ENCODE measurements at places on chromosomes 6 and 20.

DNA sequence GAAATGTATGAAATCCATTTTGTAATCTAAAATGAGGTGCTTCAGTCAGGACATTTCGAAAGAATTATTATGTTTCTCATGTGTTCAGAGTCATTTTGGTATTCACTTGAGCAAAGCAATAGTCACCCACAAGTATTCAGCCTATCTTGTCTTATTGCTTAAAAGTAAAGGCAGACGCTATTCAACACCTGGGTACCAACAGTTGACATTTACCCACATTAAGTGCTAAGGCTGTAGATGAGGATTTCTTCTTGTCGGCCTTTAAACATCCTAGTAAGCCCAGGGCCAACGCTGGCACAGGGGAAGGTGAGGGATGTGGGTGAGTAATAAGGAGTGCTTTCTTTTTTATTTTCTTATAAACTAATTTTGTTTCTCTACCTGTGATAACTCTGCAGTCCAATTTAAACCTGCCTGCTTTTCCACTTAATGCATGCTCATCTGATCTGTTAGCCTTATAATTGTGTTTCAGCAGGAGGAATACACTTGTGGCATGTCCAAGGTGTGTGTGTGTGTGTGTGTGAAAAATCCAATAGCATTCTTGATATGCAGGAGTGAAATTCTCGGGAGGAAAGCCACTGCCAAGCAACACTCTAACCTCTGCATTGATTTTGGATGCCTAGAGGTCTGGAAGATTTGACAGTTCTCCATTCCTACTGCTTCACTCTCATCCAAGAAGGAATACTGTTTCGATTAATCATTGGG is 252.0 kb downstream of the SOX4 start:
- DNase-seq = no peak

DNA sequence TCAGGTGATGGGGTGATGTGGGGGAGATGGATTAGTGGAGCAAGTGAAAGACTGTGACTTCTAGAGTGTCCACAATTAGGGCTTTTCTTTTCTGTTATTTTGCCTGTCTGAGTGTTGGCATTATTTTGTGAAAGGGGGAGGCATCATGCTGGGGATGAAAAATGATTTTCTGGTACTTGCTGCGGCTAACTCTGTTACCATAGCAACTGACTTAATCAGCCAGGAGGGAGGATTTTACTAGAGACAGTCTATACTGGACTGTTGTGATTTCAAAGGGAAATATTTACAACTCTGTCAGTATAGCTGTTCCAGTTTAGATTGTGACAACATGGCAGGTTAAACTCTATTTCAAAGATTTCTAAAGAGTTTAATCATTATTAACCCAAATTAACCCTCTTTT is 30.4 kb upstream of the MRAP2 start:
- no peak for DNase-seq

- no peak for DNase-seq
These were observed 27.7 kb downstream of the ALDH5A1 start for GRCh38 chr6:24522228-24523176.

DNA sequence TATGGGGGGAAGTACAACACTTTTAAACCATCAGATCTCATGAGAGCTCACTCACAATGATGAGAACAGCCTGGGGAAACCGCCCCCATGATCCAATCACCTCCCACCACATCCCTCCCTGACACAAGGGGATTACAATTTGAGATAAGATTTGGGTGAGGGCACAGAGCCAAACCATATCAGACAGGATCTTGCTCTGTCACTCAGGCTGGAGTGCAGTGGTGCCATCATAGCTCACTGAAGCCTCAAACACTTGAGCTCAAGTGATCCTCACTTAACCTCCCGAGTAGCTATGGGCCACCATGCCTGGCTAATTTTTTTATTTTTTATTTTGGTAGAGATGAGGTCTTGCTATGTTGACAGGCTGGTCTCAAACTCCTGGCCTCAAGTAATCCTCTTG is 5.1 kb upstream of the IYD start:
- DNase-seq = no peak

GRCh38 chr20:4160761-4161305 is 145.5 kb upstream of the RNF24 start:
- DNase-seq = peak; percentile 75

DNA sequence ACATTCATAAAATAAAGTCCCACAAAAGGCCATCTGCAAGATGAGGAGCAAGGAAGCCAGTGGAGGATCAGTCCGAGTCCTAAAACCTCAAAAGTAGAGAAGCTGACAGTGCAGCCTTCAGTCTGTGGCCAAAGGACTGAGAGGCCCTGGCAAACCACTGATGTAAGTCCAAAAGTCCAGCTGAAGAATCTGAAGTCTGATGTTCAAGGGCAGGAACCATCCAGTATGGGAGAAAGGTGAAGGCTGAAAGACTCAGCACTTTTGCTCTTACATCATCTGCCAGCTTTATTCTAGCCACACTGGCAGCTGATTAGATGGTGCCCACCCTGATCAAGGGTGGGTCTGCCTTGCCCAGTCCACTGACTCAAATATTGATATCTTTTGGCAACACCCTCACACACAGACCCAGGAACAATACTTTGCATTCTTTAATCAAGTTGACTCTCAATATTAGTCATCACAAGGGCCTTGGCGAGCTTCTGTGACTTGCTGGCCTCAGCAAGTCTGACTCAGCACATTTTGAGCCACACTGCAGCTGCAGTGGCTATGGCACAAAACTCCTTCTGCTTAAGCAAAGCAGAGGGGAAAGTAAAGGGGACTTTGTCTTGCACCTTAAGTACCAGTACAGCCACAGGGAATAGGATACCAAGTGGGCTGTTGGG is 1370.3 kb upstream of the CITED2 start:
- no peak for DNase-seq

DNA sequence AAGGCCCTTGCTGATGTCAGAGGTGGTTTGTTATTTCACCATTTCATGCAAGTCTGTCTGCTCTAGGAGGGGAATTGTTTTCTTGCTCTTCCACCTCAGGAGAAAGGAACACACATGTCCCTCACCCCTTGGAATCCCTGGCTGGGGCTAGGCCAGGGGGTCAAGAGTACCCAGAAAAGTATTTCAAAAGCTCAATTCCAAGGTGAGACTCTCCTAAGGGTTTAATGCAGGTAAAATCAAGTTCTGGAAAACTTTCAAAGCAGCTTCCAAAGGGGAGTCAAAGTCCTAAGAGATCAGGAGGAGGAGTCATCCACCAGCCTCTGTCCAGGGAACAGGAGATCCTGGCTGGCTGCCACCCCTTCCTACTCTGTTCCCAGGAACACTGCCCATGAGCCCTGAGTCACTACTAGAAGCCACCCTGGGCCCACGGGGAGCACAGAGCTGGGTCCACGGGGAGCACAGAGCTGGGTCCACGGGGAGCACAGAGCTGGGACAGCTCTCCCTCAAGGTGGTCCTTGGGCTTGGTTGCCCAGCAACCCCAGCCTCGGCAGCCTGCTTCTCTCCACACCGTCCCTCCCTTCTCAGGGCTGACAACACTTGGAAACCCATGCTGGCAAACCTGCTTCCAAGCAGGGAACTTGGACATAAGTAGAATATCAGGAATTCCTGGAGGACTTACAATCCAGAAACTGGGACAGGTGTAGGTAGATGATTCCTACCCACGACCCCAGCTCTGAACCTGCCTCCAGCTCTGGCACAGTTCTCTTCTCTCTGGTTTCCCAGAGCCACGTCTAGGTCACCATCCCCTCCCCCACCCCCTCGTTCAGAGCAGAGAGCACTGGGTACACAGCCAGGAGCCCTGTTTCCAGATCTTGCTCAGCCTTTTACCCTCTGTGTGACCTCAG is 35.3 kb upstream of the CDKN1A start:
- DNase-seq = peak; percentile 96

- no peak for DNase-seq
These were observed 23.5 kb downstream of the RUNX2 start for GRCh38 chr6:45351667-45352066.

DNA sequence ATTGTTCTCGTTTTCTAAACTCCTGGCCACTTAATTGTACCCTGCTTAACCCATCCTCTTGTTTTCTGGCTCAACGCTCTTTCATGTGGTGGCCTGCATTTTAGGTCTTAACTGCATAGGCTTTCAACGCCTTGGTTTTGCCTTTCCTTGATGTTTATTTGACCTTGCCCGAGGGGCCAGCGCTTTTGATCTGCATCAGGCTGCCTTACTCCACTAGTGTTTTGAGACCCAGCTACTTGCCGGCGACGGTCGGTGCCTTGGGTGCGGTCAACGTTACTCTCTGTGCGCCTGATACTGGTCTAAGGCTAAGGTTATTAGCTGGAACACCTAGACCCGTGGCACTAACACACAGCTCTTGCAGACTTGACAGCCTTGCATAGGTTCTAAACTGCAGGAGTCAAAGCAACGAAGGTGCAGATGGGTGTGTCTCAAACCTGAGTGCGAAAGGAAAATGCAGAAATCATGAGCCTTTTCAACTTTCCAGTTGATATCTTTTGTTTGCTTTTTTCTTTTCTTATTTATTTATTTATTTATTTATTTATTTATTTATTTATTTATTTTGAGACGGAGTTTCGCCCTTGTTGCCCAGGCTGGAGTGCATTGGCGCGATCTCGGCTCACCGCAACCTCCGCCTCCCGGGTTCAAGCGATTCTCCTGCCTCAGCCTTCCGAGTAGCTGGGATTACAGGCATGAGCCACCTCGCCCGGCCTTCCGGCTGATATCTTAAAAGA is 138.8 kb downstream of the HFE start:
- no peak for DNase-seq

DNA sequence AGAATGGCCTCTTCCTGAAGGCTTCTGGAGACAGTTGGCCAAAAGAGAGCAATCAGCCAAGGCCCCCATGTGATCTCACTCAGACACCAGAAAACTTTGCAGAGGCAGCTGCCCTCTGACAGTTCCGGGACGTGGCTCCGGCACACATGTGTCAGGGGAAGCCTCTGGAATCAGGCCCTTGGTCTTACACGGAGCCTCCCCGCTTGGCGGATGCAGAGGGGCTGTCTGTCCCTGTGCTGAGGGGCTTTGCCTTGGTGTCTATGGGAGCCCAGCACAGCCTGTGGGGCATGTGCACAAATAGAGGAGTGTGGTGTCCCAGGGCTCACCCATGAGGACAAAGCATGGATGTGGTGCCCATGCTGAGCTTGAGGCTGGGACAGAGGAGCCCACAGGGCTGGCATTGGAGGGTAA is 13.8 kb downstream of the SIGLEC1 start:
- DNase-seq = no peak

DNA sequence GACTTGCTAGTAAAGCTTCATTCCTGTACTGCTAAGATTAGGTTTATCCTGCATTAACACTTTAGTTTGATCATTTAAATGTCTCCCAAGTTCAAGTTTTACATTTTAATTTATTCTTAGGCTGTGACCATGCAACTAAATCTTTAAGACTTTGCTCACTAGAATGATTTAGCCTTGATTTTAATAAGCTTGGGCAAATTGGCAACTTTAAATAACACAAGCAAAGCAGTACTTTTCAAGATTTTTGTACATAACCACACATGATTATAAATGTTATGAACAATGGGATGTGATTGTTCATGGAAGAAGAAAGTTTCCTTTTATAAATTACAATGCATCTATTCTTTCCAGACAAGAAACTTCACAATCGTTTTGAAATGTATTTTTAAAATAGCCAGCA is 948.0 kb upstream of the EPHA7 start:
- no peak for DNase-seq

DNA sequence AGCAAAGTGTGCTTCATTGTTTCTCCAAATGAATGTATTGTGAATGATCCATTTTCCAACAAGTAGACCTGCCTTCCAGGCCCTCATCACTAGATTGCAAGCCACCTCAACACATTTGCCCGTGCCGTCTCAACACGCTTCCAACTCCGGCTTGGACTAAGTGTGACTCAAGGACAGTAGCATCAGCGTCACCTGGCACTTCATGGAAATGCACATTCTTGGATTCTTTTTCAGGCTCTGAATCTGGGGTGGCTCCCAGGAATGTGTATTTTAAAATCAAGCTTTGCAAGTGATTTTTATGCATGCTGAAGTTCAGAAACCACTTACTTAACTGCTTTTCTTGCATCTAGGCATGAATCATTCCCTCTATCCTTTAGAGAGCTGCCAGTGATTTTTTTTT is 129.6 kb upstream of the EEF1E1 start:
- no peak for DNase-seq

GRCh38 chr6:27547157-27548075 is 74.5 kb upstream of the ZNF184 start:
- no peak for DNase-seq

GRCh38 chr6:163554663-163555062 is 140.1 kb downstream of the QKI start:
- DNase-seq = peak; percentile 55

GRCh38 chr6:139372326-139373153 is 1.9 kb downstream of the CITED2 start:
- no peak for DNase-seq

DNA sequence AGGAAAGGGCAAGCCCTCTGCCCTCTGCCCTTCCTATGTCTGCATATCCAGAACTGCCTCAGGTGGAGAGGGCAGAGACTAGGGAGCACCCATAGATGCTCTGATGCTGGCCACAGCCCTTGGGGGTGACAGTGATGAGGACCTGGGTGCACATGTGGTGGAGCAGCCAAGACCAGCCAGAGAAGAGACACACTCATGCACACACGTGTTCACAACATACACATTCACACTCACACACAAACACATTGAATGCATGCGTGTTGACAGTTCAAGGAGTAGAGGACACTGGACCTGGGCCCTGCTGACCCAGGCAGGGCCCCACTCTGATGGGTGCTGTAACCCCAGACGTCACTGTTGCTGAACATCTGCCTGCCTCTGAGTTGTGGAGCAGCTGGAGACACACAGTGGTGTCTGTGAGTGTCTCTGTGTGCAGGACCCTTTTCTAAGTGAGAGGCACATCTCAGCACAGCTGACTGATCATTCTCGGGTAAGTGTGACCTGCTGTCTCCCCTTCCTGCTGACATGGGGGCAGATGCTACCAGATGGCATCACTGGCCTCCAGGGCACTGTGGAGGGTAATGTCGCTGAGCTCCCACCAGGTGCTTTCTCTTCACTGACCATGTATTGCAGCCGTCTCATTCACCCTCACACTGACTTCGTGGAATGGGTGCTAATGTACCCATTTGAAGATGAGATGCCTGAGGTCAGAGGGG is 30.1 kb upstream of the MAS1L start:
- no peak for DNase-seq

DNA sequence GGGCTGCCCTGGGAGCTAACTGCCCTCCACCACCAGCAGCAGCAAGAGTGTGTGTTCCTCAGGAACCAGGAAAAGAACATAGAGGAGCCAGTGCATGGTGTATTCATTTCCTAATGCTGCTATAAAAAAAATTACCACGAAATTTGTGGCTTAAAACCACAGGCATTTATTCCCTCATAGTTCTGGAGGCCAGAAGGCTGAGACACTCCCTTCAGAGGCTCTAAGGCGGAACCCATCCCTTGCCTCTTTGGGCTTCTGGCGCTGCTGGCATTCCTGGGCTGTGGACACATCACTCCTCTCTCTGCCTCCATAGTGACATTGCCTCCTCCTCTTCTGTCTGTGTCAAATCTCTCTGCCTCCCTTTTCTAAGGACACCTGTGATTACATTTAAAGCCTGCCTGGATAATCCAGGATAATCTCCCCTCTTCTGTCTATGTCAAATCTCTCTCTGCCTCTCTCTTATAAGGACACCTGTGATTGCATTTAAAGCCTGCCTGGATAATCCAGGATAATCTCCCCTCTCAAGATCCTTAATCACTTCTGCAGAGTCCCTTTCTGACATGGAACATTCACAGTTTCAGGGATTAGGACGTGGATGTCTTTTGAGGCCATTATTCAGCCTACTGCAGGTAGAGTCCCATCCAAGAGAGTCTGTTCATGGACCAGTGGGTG is 54.7 kb downstream of the NDUFAF5 start:
- DNase-seq = no peak

Measured in testis (tissue), 5 donors.